Thyroid gland (tissue), 4 donors: ENCODE measurements at places on chromosomes 7 and 10.

GRCh38 chr7:33789871-33790630 is 115.3 kb upstream of the BMPER start:
- no peak overlapping the region for H3K4me3 ChIP-seq
- no peak for DNase-seq
- H3K27ac ChIP-seq: no peak overlapping the region
- no peaks in the 10 kb centered on the region for H3K36me3 ChIP-seq
- no peaks in the 10 kb centered on the region for H3K4me1 ChIP-seq

DNA sequence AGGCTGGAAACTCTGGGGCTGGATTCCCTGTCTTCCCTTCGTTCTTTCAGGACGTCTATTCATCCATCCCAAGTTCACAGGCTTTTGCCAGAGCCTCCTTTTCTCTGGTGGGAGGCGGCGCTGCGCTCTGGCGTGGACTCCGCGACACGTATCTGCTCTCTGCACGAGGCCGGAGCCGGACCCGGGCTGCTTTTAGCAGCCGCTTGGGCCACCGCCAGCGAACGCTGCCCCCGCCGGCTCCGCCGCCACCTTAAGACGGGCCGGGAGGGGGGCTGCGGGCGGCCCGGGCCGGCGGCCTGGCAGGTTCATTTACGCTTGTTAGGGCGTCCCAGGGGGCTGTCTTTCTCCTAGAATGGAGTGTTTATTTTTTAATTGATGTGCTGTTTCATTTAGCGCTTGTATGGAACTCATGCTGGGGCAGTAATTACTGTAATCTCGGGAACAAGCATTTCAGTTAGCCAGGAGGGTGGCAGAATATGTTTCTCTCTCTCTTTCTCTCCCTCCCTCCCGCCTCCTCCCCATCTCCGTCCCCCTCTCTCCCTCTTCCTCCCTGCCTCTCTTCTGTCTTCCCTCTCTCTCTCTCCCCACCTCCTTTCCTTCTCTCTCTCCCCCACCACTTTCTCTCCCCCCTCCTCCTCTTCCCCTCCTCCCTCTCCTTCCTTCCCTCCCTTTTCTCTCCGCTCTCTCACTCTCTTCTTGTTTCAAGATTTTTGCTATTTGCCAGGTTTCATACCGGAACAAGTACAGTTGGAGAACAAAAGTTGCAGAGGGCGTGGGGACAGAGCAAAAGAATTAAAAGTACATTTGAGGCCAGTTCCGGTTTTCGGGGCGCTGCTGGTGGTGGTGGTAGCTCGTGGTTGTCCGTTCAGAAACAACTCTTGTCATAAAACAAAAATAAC is 1.3 kb upstream of the FZD8 start:
- no peaks in the 10 kb centered on the region for H3K36me3 ChIP-seq
- peak; percentile 92 for DNase-seq
- H3K4me3 ChIP-seq: peak overlapping the region; percentile 84

GRCh38 chr7:122429926-122430325 is 125.4 kb upstream of the FEZF1 start:
- no peak for DNase-seq
- H3K27me3 ChIP-seq: no peaks in the 10 kb centered on the region
- H3K4me1 ChIP-seq: no peaks in the 10 kb centered on the region

- DNase-seq: peak; percentile 54
- peak overlapping the region; percentile 63 for H3K27ac ChIP-seq
- H3K4me3 ChIP-seq: no peak overlapping the region
- H3K4me1 ChIP-seq: peaks cover 7% of the 10 kb centered on the region
- H3K36me3 ChIP-seq: no peaks in the 10 kb centered on the region
Measured at GRCh38 chr7:90461219-90461618, 8.2 kb upstream of the PTTG1IP2 start.

- H3K27me3 ChIP-seq: no peaks in the 10 kb centered on the region
- no peak overlapping the region for H3K4me3 ChIP-seq
- DNase-seq: no peak
- H3K4me1 ChIP-seq: no peaks in the 10 kb centered on the region
Measured at GRCh38 chr7:150660939-150661613, 24.4 kb upstream of the GIMAP2 start.

DNA sequence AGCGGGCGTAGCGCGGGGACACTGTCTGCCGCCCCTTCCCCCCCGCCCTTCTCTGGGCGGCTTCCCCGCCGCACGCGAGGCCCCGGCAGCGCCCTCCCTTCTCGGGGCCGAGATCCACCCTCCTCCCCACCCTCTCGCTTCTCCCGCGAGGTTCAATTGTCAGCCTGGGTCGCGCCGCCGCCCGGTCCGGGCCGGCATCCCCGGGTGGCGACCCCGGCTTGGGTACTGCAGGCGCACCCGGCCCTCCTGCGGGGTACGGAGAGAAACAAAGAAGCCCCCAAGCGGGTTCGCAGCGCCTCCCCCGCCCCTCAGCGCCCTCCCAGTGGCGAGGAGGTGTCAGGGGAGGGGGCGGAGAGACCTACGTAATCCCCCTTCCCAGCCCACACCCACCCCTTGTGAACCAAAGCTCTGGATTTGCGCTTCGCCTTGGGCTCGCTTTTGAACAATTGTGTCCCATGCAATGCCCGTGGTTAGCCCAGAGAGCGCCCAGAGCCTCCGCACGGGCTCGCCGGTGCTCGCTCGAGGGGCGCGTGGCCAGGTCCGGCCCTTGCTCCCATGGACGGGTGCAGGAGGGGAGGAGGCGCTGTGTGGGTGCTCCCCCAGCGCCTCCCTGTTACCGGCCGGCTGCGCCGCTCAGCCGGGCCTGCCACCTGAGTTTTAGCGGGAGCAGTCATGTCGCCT is 634 bp downstream of the HECW1 start:
- no peak overlapping the region for H3K27ac ChIP-seq
- no peaks in the 10 kb centered on the region for H3K36me3 ChIP-seq
- H3K4me1 ChIP-seq: peaks cover 7% of the 10 kb centered on the region
- no peaks in the 10 kb centered on the region for H3K27me3 ChIP-seq

DNA sequence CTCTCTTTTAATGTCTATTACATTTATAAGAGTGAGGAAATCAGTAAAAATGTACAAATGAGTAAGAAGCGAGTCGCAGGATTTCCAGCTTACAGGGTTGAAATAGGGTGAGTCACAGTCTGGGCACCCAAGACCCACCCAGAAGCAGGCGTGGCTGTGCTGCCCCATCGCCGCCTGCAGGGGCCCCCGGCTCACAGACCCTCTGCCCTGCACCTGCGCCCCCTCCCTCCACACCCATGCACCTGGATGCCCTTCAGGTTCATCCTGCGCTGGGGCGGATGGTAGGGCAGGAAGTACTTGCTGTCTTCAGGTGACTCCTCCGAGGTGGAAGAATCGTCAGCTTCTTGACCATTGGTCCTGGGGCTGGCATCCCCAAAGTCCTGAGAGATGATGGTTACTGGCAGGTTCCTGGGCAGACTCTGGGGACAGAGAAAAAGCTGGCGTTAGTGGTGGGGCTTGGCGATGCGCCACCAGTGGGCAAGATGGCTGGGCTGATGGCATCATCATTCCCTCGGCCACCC is 90.2 kb upstream of the GNA12 start:
- no peak for DNase-seq
- H3K27ac ChIP-seq: no peak overlapping the region
- H3K4me1 ChIP-seq: no peaks in the 10 kb centered on the region
- no peak overlapping the region for H3K4me3 ChIP-seq
- no peaks in the 10 kb centered on the region for H3K27me3 ChIP-seq

DNA sequence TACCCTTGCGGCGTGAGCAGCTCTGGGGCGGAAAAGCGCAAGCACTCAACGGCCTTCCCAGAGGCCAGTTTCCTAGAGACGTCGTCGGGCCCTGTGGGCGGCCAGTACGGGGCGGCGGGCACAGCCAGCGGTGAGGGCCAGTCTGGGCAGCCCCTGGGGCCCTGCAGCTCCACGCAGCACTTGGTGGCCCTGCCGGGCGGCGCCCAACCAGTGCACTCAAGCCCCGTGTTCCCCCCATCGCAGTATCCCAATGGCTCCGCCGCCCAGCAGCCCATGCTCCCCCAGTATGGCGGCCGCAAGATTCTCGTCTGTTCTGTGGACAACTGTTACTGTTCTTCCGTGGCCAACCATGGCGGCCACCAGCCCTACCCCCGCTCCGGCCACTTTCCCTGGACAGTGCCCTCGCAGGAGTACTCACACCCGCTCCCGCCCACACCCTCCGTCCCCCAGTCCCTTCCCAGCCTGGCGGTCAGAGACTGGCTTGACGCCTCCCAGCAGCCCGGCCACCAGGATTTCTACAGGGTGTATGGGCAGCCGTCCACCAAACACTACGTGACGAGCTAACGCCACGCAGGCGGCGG is 12.6 kb downstream of the TRIM8 start:
- DNase-seq: no peak
- no peak overlapping the region for H3K27ac ChIP-seq
- no peak overlapping the region for H3K4me3 ChIP-seq
- peaks cover 35% of the 10 kb centered on the region for H3K36me3 ChIP-seq
- H3K4me1 ChIP-seq: peaks cover 40% of the 10 kb centered on the region
- no peaks in the 10 kb centered on the region for H3K27me3 ChIP-seq

- H3K27me3 ChIP-seq: no peaks in the 10 kb centered on the region
- H3K27ac ChIP-seq: no peak overlapping the region
- H3K4me3 ChIP-seq: no peak overlapping the region
- no peaks in the 10 kb centered on the region for H3K4me1 ChIP-seq
- no peak for DNase-seq
- H3K36me3 ChIP-seq: no peaks in the 10 kb centered on the region
Measured at GRCh38 chr7:77788327-77788902, 9.8 kb downstream of the TMEM60 start.

- no peak for DNase-seq
- H3K27ac ChIP-seq: no peak overlapping the region
- no peaks in the 10 kb centered on the region for H3K27me3 ChIP-seq
- H3K4me3 ChIP-seq: no peak overlapping the region
- no peaks in the 10 kb centered on the region for H3K36me3 ChIP-seq
Measured at GRCh38 chr10:26384600-26384999, 53.5 kb upstream of the APBB1IP start.

- H3K27ac ChIP-seq: no peak overlapping the region
- H3K36me3 ChIP-seq: no peaks in the 10 kb centered on the region
- no peak overlapping the region for H3K4me3 ChIP-seq
- DNase-seq: no peak
- peaks cover 87% of the 10 kb centered on the region for H3K27me3 ChIP-seq
Measured at GRCh38 chr7:27143950-27144780, 684 bp upstream of the HOXA5 start.

DNA sequence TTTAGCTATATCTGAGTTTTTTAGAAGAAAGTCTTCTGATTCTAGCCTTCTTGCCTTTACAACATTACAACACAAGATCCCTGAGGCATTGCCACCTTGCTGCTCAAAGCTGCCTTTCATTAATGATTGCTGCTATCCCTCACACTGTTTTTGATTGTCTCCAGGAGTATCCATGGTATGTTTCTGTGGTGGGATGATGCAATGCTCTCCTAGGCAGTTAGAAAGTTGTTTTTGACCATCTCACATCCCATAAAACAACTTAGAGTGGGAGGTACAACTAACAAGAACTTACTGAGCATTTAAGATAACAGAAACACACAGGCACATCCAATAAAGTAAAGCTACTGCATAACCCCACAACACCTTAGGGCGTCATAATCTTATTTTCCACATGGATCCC is 1156.0 kb upstream of the LRRTM3 start:
- no peaks in the 10 kb centered on the region for H3K4me1 ChIP-seq
- H3K36me3 ChIP-seq: no peaks in the 10 kb centered on the region
- DNase-seq: no peak
- no peaks in the 10 kb centered on the region for H3K27me3 ChIP-seq

DNA sequence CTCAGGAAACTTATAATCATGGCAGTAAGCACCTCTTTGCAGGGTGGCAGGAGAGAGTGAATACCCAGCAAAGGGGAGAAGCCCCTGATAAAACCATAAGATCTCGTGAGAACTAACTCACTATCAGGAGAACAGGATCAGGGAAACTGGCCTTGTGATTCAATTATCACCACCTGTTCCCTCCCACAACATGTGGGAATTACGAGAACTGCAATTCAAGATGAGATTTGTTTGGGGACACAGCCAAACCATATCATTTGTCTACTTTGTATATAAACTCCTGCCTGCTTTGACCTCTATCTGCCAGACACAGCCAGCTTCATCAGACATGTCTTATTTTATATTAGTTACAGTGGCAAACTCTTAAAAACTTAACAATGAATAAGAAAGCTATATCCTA is 50.4 kb downstream of the ARMC3 start:
- H3K4me3 ChIP-seq: no peak overlapping the region
- no peak for DNase-seq
- no peaks in the 10 kb centered on the region for H3K27me3 ChIP-seq
- no peak overlapping the region for H3K27ac ChIP-seq
- no peaks in the 10 kb centered on the region for H3K4me1 ChIP-seq
- no peaks in the 10 kb centered on the region for H3K36me3 ChIP-seq

DNA sequence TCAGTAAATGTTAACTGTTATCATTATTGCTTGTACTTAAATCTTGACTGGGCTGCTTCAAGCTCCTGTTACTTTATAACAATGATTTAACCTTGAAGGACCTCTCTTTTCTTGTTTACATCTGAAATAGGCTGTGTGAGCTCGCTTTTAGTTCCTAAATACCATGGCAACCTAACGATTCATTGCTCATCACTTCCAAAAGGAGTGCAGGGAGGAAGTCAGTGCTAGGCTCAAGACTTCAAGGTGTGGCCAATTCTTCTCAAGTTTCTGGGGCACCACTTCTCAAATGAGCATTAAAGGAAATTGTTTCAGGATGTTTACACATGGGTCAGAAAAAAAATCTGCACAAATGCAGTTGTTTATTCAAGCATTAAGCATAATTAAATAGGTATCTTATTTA is 284.2 kb downstream of the MTERF1 start:
- H3K27me3 ChIP-seq: no peaks in the 10 kb centered on the region
- no peak overlapping the region for H3K27ac ChIP-seq
- no peak overlapping the region for H3K4me3 ChIP-seq
- H3K36me3 ChIP-seq: no peaks in the 10 kb centered on the region
- DNase-seq: no peak

DNA sequence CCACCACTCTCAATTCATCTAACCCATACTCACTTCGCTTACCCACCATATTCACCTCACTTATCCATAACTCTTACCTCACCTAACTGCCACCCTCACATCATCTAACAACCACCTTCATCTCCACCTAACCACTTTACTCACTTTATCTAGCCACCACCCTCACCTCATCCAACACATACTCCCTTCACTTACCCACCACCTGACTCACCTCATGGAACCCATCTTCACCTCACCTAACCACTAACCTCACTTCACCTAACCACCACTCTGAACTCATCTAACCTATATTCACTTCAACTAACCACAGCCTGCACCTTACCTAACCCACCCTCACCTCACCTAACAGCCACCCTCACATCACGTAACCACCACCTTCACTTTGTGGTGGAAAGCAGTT is 84.2 kb downstream of the VIPR2 start:
- DNase-seq: no peak
- no peak overlapping the region for H3K4me3 ChIP-seq
- H3K27ac ChIP-seq: no peak overlapping the region
- no peaks in the 10 kb centered on the region for H3K4me1 ChIP-seq
- no peaks in the 10 kb centered on the region for H3K36me3 ChIP-seq
